Bronchus fibroblast of lung (primary cell): ENCODE measurements at places on chromosomes 13 and 19. TPM values are rescaled to one million over a fixed set of nuclear protein-coding genes. Genes with fewer than 3 reads are reported as not detected.

Gene ZNF175
- 1.6 and 3.0 TPM in 2 replicates for total RNA-seq

Gene FAM216B
- not detected in 2 replicates for total RNA-seq

Gene ADAT3
- 1.5 and 3.0 TPM in 2 replicates for total RNA-seq

Gene DHDH
- total RNA-seq = not detected in 2 replicates

Gene PSG3
- not detected in 2 replicates for total RNA-seq

Gene ETFB
- total RNA-seq = 77.2 and 84.4 TPM in 2 replicates

Gene TYROBP
- not detected in 2 replicates for total RNA-seq

Gene ZNF562
- 11.8 and 12.5 TPM in 2 replicates for total RNA-seq

Gene IQCN
- total RNA-seq = 0.30 and 0.50 TPM in 2 replicates

Gene ZNF793
- 1.8 and 2.7 TPM in 2 replicates for total RNA-seq

Gene CYP2A6
- total RNA-seq = not detected in 2 replicates

Gene SARS2
- 24.2 and 32.8 TPM in 2 replicates for total RNA-seq

Gene SLC46A3
- 0.45 and 0.84 TPM in 2 replicates for total RNA-seq

Gene C19orf44
- total RNA-seq = 2.4 TPM in 2 replicates

Gene QPCTL
- 27.4 and 27.6 TPM in 2 replicates for total RNA-seq
